Thyroid gland (tissue), 4 donors: ENCODE measurements at places on chromosomes 1 and 21. TPM values are rescaled to one million over a fixed set of nuclear protein-coding genes. Genes with fewer than 3 reads are reported as not detected.
A peak's percentile ranks its signal among the peaks of the same experiment; 100 is the strongest.

GRCh38 chr1:172270605-172271004 is 149.9 kb upstream of the C1orf105 start:
- H3K4me3 ChIP-seq, result no peak overlapping the region
- no peaks in the 10 kb centered on the region for H3K27me3 ChIP-seq
- H3K36me3 ChIP-seq, result no peaks in the 10 kb centered on the region
- DNase-seq, result no peak

DNA sequence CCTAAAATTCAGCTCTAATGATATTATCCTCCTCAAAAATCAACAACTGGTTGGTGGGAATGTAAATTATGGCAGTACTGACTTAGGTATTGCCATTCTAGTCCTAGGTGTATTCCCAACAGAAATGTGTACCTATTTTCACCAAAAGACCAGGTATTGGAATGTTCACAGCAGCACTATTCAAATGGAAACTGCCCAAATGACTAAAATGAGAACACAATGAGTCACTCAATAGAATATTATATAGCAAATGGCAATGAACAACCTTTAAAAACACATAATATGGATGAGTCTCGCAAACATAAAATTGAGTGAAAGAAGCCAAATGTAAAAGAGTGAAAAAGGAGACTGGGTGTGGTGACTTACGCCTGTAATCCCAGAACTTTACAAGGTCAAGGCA is 44.9 kb downstream of the GADD45A start:
- H3K36me3 ChIP-seq, result no peaks in the 10 kb centered on the region
- H3K4me3 ChIP-seq, result no peak overlapping the region
- H3K27ac ChIP-seq, result no peak overlapping the region
- H3K4me1 ChIP-seq, result no peaks in the 10 kb centered on the region
- DNase-seq, result no peak

DNA sequence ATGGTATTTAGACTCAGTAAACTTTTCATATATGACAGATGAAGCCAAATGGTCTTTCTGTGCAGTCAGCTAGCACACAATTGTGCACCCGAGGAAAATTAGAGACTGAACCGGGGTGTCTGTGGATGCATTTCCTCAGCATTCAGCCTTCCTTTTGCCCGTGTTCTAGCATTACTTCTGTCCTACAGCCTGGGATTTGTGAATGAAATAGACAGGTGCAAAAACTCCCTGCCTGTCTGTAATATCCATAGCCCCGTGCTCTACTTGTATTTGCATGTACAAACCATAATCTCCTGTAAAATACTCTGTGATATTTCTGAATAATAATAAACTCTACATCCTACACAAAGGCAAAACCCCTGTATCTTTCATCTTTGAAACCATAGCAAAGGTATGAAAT is 64.8 kb upstream of the LGALS8 start:
- no peak overlapping the region for H3K27ac ChIP-seq
- H3K36me3 ChIP-seq, result no peaks in the 10 kb centered on the region
- H3K4me3 ChIP-seq, result no peak overlapping the region
- DNase-seq, result no peak
- no peaks in the 10 kb centered on the region for H3K4me1 ChIP-seq

GRCh38 chr1:33121728-33122127 is 40.8 kb downstream of the AZIN2 start:
- H3K4me3 ChIP-seq, result no peak overlapping the region
- DNase-seq, result no peak
- no peaks in the 10 kb centered on the region for H3K36me3 ChIP-seq
- no peaks in the 10 kb centered on the region for H3K27me3 ChIP-seq

DNA sequence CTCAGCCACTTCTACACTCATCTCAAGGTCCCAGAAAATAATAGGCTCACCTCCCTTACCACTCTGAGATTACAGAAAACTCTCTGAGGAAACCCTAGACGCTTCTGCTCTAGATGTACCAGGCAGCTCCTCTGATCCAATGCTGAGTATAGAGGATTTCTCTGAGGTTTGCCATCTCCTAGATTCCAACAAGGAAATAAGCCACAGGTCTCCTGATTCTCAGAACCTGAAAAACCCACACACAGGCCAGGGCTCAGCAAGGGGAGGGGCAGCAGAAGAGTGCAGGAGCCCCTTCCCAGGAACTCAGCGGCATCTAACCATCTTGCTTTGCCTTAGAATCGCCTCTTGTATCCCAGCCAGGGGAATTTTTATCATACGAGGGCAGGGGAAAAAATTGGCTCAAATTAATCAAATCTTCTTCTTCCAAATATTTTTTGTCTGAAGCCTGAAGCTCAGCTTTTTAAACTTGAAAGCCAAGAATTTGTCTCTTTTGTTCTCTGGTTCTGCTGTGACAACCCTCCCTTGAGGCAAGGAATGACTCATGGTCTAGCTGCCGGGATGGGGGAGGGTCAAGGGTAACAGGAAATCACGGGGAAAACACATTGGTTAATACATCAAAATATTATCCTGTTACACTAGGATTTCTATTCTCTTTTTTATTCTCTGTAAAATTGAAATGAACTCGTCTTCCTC is 30.8 kb downstream of the GORAB start:
- no peaks in the 10 kb centered on the region for H3K27me3 ChIP-seq
- H3K4me1 ChIP-seq, result no peaks in the 10 kb centered on the region
- no peak overlapping the region for H3K4me3 ChIP-seq
- H3K36me3 ChIP-seq, result no peaks in the 10 kb centered on the region
- peak; percentile 17 for DNase-seq

DNA sequence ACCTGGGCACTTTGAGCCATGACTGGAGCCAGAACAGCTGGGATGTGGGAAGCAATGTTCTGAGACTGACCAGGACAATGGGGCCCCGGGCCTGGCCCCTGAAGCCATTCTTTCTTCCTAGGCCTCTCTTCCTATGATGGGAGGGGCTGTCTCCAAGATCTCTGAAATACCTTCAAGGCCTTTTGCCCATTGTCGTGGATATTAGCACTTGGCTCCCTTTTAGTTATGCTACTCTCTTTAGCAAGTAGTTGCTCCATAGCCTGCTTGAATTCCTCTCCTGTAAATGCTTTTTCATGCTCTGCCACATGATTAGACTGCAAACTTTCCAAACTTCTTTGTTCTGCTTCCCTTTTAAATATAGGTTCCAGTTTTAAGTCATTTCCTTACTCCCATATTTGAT is 262.9 kb upstream of the CACYBP start:
- no peaks in the 10 kb centered on the region for H3K27me3 ChIP-seq
- DNase-seq, result no peak
- no peaks in the 10 kb centered on the region for H3K4me1 ChIP-seq
- H3K4me3 ChIP-seq, result no peak overlapping the region

DNA sequence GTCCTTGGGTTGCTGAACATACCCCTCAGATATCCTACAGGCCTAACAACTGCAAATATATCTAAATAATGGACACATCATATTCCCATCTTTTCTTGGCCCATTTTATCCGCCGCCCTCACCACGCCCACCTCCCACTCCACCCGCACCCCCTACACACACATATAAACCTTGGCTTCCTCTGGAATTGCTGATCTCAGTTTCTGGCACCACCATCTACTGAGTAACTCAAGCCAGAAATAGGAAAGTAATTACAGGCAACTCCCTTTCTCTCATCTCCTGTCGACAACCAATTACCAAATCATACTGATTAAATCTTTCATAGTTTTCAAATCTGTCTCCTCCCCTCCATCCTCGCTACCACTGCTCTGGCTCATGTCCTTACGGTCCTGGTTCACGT is 4.7 kb downstream of the RGS8 start:
- H3K4me3 ChIP-seq, result no peak overlapping the region
- H3K36me3 ChIP-seq, result no peaks in the 10 kb centered on the region
- no peaks in the 10 kb centered on the region for H3K27me3 ChIP-seq
- peaks cover 21% of the 10 kb centered on the region for H3K4me1 ChIP-seq
- no peak for DNase-seq

DNA sequence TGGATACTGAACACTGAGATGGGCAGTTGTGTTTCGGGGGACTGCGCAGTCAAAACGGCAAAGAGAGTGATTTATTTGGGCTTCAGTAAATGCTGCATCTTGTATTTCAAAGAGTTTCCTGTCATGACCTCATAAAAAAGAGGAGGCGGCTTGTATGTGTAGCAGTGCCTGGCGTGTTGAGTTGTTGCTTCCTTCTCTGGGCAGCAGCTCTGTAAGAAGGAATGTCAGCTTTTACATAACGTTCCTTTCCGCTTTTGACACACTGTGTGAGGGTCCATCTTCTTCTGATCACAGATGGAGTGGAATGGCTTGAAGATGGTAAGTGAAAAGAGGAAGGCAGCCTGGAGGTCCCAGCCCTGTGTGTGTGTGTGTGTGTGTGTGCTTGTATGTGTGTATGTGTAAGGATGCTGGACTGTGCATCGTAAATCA is 941 bp downstream of the ELAVL4 start:
- H3K27me3 ChIP-seq, result no peaks in the 10 kb centered on the region
- H3K36me3 ChIP-seq, result no peaks in the 10 kb centered on the region
- no peak for DNase-seq
- H3K4me1 ChIP-seq, result no peaks in the 10 kb centered on the region

DNA sequence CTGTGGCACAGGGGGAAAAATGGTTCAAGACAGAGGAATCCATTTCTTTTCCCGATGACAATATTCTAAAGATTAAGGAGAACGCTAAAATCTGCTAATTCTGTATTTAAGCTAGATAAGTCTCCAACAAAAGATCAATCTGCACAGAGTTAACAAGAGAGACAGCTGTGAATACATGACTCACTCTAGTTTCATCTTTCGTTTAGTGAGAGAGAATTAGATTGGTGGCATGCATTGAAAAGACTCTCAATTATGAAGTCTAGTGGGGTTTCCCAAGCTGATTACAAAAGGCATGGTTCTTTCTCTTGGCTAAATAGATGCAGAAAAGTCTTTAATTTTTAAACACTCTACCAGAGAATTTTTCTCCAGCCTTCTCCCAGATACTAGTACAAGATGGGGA is 34.4 kb downstream of the CAPN9 start:
- H3K27ac ChIP-seq, result no peak overlapping the region
- no peak for DNase-seq
- H3K27me3 ChIP-seq, result no peaks in the 10 kb centered on the region
- H3K36me3 ChIP-seq, result no peaks in the 10 kb centered on the region
- no peaks in the 10 kb centered on the region for H3K4me1 ChIP-seq
- no peak overlapping the region for H3K4me3 ChIP-seq

DNA sequence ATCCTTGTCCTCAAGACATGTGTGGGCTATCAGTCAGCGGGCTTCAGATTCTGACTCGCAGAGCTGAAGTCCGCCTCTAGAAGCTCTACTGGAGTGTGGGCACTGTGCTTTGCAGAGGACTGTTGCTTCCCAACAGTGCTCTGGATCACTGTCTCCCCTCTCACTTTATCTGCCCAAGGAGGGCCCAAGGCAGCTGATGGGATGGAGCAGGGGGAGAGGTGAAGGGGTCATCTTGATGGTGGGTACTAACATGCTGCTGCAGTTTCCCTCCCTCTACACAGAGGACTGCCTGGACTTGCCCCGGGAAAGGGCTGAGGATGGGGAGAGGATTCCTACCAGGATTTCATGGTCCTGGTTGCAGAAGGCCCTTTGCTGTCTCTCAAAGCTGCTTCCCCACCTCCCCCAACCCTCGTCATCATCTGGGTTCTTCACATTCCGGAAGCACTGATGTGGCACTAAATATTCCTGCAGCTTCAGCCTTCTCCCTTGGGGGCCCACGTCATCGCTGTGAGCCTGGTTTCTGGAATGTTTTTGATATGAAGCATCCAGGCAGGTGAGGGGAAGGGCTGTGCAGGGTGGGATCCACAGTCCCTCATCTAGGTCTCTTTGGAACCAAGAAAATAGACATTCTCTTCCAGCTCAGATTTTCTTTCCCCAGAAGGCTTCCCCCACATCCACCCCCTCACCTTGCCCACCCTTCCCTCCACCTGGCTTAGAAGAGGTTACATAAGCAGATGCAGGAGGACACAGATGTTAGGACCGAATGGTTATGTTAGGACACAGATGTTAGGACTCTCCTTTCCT is 23.2 kb downstream of the NUAK2 start:
- H3K4me1 ChIP-seq, result peaks cover 55% of the 10 kb centered on the region
- H3K27me3 ChIP-seq, result no peaks in the 10 kb centered on the region
- no peak overlapping the region for H3K4me3 ChIP-seq
- DNase-seq, result peak; percentile 93
- H3K36me3 ChIP-seq, result peaks cover 4% of the 10 kb centered on the region

GRCh38 chr21:44485254-44485793 is 30.0 kb downstream of the LRRC3 start:
- no peaks in the 10 kb centered on the region for H3K27me3 ChIP-seq
- no peak for DNase-seq
- no peaks in the 10 kb centered on the region for H3K36me3 ChIP-seq

GRCh38 chr1:54238353-54239034 is 38.5 kb downstream of the MRPL37 start:
- H3K4me3 ChIP-seq, result no peak overlapping the region
- no peaks in the 10 kb centered on the region for H3K36me3 ChIP-seq
- no peak for DNase-seq
- no peaks in the 10 kb centered on the region for H3K4me1 ChIP-seq

DNA sequence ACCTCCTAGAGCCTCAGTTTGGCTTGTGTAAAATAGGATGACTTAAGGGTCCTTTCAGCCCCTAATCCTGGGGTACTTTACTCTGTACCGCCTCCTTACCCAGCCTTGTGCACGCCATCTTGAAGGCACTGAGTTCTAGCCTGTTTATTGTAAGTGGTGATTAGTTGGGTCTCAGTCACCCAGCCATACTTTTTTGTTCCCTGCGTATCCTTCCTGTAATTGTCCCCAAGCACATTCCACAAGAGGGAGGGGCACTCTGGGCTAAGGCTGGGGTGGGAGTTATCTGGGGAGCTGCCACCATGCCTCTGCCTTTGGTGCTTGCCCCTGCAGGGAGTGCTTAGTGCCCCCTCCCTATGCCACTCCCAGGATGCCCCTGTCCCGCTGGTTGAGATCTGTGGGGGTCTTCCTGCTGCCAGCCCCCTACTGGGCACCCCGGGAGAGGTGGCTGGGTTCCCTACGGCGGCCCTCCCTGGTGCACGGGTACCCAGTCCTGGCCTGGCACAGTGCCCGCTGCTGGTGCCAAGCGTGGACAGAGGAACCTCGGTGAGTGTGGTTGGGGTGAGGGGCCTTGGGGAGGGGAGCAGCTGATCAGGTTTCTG is 856 bp downstream of the FDPS start:
- H3K27ac ChIP-seq, result peak overlapping the region; percentile 79
- H3K4me1 ChIP-seq, result peaks cover 20% of the 10 kb centered on the region
- H3K4me3 ChIP-seq, result peak overlapping the region; percentile 34
- H3K27me3 ChIP-seq, result no peaks in the 10 kb centered on the region
- DNase-seq, result peak; percentile 54

DNA sequence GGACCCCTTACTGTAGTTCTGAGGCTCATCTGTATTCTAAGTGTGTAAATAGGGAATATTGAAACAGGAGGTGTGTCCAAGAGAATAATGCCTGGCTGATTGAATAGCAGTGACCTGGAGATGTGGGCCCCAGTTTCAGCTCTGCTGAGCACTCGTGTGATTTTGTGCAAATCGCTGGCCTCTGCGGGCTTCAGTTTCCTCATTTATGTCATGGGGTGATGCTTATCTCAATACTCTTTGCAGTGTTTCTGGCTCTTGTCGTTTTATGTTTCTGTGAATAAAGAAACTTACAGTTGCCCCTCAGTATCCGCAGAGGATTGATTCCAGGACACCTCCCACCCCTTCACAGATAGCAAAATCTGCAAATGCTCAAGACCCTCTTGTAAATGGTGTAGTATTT is 5.0 kb downstream of the COG2 start:
- H3K4me1 ChIP-seq, result peaks cover 19% of the 10 kb centered on the region
- H3K27me3 ChIP-seq, result no peaks in the 10 kb centered on the region
- no peak overlapping the region for H3K4me3 ChIP-seq
- no peaks in the 10 kb centered on the region for H3K36me3 ChIP-seq
- no peak overlapping the region for H3K27ac ChIP-seq

Gene LENEP
- total RNA-seq, result not detected

Gene HAX1
- 86.8 TPM for total RNA-seq
